Right kidney (tissue), 9 donors: ENCODE measurements at places on chromosomes 12 and 14.

DNA sequence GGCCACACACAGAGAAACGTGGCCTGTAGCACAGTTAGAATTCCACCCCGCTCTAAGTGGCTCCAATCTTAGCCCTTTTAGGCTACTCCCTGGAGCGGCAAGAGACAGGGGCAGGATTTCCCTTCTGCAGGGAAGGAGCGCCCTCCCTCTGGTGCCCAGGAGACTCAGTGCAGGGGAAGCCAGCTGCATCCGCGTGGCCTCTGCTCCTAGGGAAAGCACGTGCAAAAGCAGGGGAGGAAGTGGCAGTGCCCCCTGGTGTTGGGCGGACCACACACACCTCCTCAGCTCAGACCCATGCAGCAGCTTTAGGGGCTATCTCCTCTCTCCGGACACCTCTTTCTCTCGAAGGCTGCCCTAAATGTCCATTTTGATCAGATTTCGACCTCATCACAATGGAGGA is 50.0 kb downstream of the SPRING1 start:
- no peak for DNase-seq

GRCh38 chr14:61254808-61255526 is 26.2 kb downstream of the TMEM30B start:
- no peak for DNase-seq

DNA sequence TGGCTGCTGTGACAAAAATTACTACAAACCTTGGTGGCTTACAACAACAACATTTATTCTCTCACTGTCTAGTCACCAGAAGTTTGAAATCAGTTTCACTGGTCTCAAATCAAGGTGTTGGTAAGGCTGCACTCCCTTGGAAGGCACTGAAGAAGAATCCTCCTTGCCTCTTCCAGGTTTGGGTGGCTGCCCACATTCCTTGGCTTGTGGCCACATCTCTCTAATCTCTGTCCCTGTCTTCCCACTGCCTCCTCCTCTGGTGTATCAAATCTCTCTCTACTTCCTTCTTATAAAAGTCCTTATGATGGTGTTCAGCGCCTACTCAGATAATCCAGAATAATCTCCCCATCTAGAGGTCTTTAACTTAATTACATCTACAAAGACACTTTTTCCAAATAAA is 31.0 kb downstream of the PLCZ1 start:
- no peak for DNase-seq

- peak; percentile 86 for DNase-seq
Measured at GRCh38 chr14:68547305-68548193, 245.3 kb downstream of the ZFP36L1 start.

DNA sequence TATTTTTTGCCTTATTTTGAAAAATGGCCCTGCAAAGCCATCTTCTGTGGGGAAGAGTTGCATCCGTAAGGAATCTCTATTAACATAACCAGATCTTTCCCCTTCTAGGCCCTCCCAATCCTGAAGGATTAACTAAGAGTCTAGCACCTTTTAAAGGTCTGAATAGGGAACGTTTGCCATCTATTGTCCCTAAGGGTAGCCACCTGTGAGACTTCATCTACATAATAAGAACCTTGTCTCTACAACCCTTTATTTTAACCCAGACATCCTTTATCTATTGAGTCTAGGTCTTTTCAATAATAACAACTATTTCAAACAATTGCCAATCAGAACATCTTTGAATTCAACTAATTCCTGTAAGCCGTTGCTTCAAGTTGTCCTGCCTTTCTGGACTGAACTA is 4.4 kb downstream of the EDDM3B start:
- DNase-seq = no peak

DNA sequence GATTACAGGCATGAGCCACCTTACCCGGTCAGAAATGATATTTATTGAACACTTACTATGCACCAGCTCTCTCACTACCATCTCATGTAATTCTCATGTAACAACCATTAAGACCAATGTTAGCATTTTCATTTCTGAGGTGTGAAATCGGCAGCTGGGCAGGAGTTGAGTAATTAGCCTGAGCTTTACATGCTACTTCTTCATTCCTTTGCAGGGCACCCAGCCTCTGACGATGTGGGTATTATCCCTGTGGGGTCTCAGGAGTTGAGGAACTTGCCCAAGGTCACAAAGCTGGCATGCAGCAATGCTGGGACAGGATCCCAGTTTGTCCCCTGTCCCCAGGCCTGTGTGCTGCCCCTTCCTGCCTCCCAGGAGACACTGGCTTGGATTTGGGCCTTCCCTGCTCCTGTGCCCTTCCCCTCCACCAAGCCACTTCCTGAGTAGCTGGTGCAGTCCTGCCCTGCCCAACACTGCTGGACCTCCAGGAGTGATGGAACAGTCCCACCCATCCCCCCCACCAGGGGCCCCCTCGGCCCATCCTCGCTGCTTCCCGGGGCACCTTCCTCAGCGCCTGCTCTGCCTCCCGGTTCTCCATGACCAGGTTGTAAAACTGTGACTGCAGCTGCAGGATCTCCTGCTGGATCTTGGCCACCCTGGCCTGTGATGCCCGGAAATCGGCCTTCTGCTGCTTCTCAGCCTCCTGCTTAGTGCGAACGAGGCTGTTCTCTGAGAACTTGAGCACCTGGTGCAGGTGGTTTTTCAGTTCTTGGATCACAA is 14.7 kb downstream of the RITA1 start:
- DNase-seq = no peak

GRCh38 chr12:1820191-1820895 is at the start of gene LRTM2:
Gene LRTM2, plus strand, starts transcription at chr12:1820565. Its CDS starts 7,584 bp downstream, at chr12:1828149.
- peak; percentile 56 for DNase-seq

GRCh38 chr14:77139540-77140358 is 1.8 kb downstream of the ZDHHC22 start:
- DNase-seq = peak; percentile 32

GRCh38 chr12:131012279-131013069 is 58.8 kb downstream of the ADGRD1 start:
- no peak for DNase-seq

- no peak for DNase-seq
Measured at GRCh38 chr12:15289192-15289591, 33.1 kb upstream of the PTPRO start.

DNA sequence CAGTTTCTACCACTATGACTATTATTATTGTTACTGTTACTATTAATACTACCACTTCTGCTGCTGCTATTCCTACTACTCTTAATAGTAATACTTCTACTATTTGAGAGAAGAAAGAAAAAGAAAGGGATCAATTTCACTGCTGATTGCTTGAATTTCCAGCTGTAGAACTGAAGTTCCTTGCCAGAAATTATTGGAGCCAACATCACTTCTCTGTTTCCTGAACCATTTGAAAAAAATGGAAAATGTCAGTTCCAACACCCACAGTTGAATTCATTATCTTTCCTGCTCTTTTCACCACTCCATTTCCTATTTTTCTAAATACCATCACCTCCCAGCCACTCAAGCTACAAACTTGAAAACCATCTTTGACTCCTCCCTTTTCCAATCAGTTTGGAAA is 54.1 kb upstream of the PIK3C2G start:
- DNase-seq = no peak

DNA sequence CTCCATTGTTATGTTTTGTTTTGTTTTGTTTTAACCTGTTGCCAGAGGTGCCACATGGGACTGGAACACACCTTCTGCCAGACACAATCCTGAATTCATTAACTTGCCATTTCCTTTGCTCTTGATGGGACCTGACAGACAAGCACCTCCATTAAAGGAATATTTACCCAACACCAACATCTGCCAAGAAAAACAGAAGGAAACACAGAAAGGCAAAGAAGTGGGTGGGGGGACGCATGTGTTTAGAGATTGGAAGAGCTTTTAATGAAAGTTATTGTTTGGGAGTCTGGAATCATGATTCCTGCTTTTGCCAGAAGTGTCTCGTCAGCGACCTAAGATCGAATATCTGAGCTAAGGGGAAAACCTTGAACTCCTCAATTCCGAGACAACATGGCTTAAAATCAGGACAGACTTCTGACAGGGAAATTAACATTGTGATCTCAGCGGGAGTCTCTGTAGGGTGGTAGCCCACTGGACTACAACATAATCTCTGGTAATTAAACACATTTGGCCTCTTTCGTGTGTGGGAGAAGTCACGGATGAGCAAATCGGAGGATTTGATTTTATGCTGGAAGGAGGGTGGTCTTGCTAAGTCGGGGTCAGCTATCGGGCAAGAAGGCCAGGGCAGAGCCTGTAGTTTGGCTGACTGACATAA is 210.4 kb upstream of the FAR2 start:
- peak; percentile 17 for DNase-seq

- no peak for DNase-seq
Measured at GRCh38 chr14:57345106-57345505, 45.3 kb upstream of the NAA30 start.

- no peak for DNase-seq
Measured at GRCh38 chr14:61042220-61042619, 61.2 kb downstream of the SLC38A6 start.

- DNase-seq = no peak
Measured at GRCh38 chr14:101602466-101602840, 41.2 kb downstream of the DIO3 start.

DNA sequence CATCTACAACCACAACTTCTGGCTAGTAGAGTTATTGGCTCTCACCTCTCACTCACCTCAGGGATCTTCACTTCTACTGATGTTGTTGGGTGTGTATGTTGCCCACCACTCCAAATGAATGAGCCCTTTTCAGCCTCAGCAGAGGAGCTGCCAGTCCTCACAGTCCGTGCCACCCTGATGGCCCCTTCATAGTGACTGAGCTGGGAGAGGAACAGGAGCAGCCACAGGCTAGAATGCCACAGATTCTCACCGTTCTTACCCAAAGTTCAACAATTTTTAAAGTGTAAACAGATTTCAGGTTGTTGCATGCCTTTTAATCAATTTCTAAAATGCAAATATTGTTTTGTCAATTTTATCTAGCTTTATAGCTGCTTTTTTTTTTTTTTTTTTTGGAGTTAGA is 74.5 kb upstream of the DNM1L start:
- no peak for DNase-seq

- DNase-seq = no peak
Measured at GRCh38 chr14:89922031-89922907, 32.3 kb downstream of the EFCAB11 start.

GRCh38 chr12:86134561-86134960 is 121.6 kb downstream of the MGAT4C start:
- DNase-seq = no peak

- DNase-seq = no peak
Measured at GRCh38 chr12:4809013-4809448, 88.8 kb downstream of the GALNT8 start.

DNA sequence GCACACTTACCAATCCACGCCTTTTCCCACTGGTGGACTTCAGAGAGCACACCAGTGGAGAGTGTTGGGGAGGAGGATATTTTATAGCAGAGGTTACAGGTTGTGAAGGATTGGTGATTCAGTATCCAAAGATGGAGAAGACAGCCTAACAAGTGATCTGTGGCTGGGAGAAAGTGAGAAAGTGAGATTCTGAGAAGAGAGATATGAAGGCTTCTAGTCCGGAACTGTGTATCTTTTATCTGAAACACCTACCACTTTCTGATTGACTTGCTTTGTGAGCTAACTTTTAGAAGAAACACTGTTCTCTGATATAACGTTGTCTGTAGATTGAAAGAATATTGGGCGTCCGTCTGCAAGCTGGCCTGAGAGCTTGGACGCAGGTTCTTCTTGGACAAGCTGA is 24.0 kb downstream of the DYNC1H1 start:
- no peak for DNase-seq

- no peak for DNase-seq
Measured at GRCh38 chr12:63919756-63920155, 75.3 kb downstream of the SRGAP1 start.

DNA sequence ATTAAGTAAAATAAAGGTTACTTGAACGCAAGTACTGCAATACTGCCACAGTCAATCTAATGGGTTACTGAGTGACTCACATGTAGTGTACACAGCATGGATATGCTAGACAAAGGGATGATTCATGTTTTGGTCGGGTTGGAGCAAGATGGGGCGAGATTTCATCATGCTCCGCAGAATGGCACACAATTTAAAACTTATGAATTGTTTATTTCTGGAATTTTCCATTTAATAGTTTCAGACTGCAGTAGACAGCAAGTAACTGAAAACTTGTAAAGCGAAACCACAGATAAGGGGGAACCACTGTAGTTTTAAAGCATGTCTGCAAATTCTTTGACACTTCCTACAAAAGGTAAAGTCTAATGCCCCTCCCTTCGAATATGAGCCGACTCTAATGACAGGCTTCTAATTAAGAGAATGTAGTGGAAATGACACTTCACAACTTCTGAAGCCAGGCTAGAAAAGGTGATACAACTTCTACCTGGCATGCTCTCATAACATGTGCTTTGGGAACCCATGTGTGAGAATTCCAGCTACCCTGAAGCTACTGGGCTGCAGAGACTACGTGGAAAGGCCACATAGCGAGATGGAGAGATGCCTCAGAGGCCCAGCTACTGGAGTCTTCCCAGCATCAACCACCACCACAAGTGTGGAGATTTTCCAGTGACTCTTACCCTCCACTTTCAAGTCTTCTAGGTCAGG is 13.9 kb upstream of the TCP11L2 start:
- no peak for DNase-seq

- no peak for DNase-seq
Measured at GRCh38 chr14:94074534-94074933, 6.5 kb downstream of the DDX24 start.

DNA sequence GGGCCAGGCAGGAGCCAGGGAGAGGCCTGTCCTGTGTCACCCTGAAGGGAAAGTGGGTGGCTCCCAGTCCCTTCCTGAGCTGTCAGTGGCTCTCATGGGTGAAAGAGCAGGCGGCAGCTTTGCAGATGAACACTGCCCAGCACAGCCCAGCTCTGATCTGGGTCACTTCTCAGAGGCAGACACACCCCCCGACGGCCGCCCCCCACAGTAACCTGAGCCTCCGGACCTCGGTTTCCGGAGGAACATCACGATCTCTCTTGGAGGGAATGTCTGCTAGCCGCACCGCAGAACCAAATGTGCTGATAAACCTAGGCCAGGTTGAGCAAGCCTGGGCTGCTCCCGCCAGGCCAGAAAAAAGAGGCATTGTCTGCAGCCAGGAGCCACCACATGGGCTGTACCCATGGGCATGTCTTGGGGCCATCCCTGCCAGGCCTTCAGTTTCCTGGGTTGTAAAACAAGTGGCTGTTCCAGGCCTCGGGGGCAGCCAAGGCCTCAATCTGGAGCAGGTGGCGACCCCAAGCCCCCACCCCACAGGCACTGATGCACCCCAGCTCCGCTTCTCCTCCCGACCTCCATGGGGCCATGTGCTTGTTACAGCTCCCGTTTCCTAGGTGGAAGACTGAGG is 57.6 kb downstream of the NCOR2 start:
- peak; percentile 68 for DNase-seq

DNA sequence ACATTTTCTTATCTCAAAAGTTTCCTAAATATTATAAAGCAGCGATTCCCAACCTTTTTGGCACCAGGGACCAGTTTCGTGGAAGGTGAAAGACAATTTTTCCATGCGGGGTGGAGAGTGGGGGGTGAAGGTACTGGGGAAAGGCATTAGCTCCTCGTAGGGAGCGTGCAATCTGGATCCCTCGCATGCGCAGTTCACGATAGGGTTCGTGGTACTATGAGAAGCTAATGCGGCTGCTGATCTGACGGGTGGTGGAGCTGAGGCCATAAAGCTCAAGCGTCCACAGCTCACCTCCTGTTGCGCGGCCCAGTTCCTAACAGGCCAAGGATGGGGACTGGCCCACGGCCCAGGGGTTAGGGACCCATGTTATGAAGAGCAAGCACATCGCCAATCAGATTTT is 29.9 kb downstream of the NEUROD4 start:
- DNase-seq = no peak
